ENCODE measurements at places on chromosomes 4 and X. TPM values are rescaled to one million over a fixed set of nuclear protein-coding genes. Genes with fewer than 3 reads are reported as not detected.

The ARHGAP24 gene
- total RNA-seq: 1.4 TPM

The IL13RA2 gene
- total RNA-seq: not detected

- no peak for DNase-seq
These were observed 23.2 kb downstream of the VEGFC start for GRCh38 chr4:176769514-176769913.

DNA sequence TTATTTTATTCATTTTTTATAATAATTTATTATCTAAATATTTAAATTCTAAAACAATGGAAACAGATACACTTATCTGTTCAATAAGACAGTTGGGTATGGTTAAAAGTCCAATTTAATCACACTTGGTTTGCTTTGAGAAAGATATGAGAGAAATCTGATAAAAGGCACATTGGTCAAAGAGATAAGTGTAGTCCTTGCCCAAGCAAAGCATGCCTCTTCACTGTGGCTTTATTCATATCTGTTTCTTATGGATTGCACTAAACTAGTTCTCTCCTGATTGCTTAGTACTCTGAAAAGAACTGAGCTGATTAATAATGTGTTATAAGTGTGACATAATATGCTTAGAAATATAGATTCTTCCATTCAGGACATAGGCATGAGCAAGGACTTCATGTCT, 39.8 kb downstream of the CXCL1 start:
- no peak for DNase-seq

- DNase-seq: no peak
These were observed 450.6 kb upstream of the RASGEF1B start for GRCh38 chr4:81922313-81922712.

- peak; percentile 8 for DNase-seq
These were observed 20.8 kb downstream of the GAK start for GRCh38 chr4:911221-911751.

- no peak for DNase-seq
These were observed 6.4 kb upstream of the FRMPD3 start for GRCh38 chrX:107442914-107443527.

GRCh38 chr4:38013461-38014366, 53.5 kb downstream of the PTTG2 start:
- no peak for DNase-seq

Measured in WTC11 (cell line).